ENCODE measurements at places on chromosomes 6 and 20.

DNA sequence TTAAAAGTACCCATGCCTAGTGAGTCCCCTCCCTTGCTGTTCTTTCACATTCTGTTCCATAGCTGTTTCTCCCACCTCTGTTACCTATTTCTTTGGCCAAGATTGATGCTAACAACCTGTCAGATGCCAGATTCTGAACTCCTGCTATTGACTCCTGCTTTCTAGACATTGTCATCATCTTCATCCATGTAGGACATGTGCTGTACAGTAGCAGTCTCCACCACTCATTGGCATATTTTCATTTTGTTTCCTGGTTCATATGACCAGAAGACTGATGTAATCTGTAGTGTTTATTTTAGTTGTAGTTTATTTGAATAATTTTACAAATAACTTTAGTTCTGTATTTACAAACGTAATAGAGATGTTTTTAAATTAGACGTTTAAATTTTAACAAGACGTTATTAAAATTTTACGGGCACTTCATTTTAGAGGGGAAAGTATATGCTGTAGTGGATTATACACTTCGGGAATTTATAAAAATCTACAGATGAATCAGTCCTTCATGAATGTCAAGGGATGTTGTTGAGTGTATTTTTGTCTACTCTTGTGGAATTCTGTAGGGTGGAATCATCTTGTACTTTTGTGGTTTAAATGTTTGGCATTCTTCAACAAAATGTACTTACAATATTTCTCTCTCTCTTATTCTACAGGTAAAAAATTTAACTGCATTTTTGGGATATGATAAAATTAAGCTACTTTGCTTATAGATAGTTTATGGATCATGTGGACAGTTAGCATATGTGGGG lies 34.1 kb downstream of the TRMT11 start:
- no peak for DNase-seq

- DNase-seq, result peak; percentile 14
Measured at GRCh38 chr20:51750037-51750769, 18.0 kb downstream of the ATP9A start.

GRCh38 chr6:44739181-44739580 lies 351.7 kb downstream of the CDC5L start:
- DNase-seq, result no peak

DNA sequence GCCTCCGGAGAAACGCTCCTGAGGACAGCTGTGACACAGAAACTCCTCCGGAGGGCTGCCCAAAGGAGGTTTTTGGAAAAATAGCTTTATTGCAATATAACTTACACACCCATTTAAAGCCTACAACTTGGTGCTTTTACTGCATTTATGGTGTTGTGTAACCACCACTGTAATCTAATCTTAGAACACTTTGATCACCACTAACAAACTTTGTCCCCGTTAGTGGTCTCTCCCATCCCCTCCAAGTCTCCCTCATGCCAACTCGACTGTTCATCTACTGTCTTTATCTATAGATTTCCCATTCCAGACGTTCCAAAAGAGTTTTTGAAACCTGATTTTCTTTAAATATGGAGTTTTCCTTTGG lies 62.8 kb downstream of the SYNJ2 start:
- DNase-seq, result no peak

- DNase-seq, result no peak
Measured at GRCh38 chr20:62702895-62703852, 5.5 kb upstream of the NTSR1 start.

GRCh38 chr6:133551847-133552341 lies 310.7 kb downstream of the EYA4 start:
- DNase-seq, result no peak

- DNase-seq, result no peak
Measured at GRCh38 chr6:134950482-134950881, 581 bp upstream of the ALDH8A1 start.

GRCh38 chr6:116562614-116563013 lies 8.7 kb upstream of the RWDD1 start:
- DNase-seq, result no peak

DNA sequence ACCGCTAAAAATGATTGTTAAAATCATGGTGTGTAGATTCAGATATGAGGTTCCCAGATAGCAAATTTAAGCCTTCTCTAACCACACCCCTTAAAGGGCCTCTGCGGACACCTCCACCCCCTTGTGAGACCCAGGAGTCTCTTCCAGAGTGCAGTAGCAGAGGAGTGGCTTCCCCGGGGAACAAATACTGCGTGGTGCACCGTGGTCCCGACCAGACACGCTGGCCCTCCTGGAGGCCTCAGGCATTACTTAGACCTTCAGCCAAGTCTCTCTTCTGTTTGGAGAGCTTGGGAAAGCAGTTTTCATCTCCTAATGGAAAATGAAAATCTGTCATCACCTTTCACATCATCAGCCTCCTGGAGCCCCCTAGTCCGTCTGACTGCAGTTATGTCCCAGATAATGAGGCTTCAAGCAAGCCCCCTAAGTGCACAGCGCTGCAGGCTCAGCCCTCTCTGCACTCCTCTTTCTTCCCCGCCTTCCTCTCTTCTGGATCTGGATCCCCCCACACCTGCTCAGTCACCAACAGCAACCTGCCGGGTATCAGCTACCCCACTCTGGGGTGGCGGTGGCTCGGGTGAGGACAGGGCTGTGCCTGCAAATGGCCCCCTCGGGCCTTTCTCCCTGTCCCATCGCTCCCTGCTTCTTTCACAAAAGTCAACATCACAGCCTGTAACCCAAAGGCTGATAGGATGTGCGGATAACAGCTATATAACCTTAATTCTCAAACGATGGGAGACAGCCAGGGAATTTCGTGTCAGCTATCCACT lies 58.8 kb upstream of the TAGAP start:
- DNase-seq, result no peak

DNA sequence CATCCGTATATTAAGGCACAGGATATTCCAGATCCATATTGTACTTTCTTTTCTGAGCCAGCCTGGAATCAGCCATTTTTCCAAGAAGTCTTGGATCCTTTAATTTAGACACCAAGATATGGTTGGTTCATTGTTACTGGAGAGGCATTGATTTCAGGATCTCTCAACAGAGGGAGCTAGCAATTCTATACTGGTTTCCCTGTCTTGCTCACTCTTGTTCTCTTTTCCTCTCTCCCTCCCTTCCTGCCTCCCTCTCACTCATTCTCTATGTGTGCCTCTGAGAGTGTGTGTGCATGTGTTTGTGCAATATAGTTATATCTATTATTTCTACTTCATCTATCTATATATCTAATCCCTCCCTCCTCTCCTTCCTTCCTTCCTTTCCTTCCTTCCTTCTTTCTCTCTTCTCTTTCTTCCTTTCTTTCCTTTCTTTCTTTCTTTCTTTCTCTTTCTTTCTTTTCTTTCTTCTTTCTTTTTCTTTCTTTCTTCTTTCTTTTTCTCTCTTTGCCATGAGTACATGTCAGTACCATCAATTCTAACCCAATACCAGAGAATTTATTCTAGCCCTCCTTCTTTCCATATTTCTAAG lies 299.1 kb downstream of the EPHA7 start:
- DNase-seq, result no peak

- no peak for DNase-seq
Measured at GRCh38 chr20:23476015-23476754, 14.7 kb upstream of the CST8 start.

DNA sequence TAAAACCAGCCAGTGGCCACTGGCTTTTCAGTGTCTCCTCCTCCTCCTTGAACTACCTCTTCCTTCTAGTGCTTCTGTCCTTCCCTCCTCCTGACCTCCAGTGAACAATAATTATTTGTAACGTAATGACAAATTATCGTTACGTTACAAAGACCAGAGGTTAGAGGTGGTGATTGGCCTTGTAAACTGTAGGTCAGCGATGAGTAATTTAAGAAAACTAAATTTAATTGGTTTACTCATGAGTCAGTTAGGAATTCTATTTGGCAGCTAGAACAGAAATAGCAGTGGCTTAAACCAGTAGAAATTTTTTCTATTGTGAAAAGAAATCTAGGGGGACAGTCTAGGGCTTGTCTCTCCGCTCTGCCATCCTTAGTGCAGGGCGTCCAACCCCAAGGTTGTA lies 38.8 kb downstream of the PPARD start:
- DNase-seq, result no peak

- DNase-seq, result no peak
Measured at GRCh38 chr6:126447367-126447766, 107.5 kb downstream of the CENPW start.

DNA sequence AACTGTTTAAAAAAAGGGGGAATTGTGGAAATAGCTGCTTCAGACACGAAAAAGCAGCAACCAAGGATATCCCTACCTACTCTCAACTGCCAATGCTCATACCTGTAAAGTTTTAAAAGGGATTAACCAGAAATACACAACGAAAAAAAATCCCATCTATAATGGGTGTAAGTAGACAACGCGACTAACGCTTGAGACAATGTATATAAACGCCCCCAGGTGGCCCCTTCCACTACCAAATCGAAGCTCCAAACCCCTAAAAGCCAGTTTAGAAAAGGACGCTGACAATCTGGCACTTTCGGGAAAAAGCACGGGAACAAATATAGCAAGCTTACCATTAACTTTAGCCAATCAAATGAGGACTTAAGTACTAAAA lies 94.5 kb upstream of the BTN3A2 start:
- no peak for DNase-seq

GRCh38 chr20:43515628-43516027 lies 8.1 kb downstream of the L3MBTL1 start:
- DNase-seq, result no peak

- DNase-seq, result no peak
Measured at GRCh38 chr6:103455275-103455674, 1404.4 kb downstream of the HACE1 start.

GRCh38 chr6:160960839-160961238 lies 30.7 kb upstream of the MAP3K4 start:
- no peak for DNase-seq

- DNase-seq, result no peak
Measured at GRCh38 chr6:8382434-8382833, 52.9 kb downstream of the SLC35B3 start.

GRCh38 chr6:75196081-75196687 lies 9.7 kb downstream of the COL12A1 start:
- no peak for DNase-seq

All from activated T-cell treated with anti-CD3 and anti-CD28 coated beads for 4 hours (primary cell).